ENCODE measurements at places on chromosomes 7 and 10.

DNA sequence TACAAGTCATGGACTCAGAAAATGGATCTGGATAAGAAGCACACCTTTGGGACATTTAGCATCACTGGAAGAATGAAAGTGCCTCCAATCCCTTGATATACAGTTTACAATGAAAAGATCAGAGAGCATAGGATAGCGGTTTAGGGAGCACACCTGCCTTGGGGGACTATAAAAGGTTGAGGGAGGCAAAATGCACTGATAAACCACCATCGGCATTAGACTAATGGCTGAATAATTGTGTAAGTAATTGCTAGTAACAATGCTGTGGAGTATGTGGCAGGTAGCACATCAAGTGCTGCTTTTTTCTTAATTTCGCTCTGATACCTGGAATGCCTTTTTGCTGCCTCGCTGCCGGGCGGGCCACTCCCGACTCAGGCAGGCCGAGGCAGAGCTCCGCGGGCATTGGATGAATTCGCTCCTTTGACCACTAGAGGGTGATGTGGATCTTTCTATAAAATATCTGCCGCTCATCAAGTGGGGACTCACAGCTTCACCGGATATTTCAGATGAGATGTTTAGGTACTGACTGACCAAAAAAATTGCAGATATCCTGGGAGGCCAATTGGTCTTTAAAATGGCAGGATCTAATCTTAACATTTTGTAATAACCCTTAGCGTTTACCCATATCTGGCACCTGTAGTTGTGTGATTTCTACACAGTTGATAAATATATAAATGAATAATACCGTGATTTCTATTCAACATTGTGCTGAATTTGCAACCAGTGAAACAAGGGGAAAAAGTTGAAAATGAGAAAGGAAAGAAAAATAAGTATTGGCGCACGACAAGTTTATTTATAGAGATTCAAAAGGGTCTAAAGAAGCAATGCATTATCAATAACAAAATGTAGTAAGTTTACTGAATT is 116.8 kb upstream of the PRSS1 start:
- DNase-seq, result peak; percentile 48

DNA sequence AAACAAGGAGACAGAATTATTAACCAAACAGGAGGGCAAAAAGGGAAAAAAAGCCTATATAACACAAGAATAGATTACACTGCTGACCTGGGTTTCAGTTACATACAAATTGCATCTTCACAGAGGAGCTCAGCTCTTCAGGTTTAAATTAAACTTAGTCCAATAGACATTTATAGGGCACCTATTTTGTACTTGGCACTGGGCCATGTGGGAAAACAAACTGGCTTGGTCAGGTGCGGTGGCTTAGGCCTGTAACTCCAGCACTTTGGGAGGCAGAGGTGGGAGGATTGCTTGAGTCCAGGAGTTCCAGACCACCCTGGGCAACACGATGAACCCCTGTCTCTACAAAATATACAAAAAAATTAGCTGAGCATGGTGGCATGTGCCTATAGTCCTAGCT is 62.3 kb upstream of the CCDC6 start:
- DNase-seq, result no peak

DNA sequence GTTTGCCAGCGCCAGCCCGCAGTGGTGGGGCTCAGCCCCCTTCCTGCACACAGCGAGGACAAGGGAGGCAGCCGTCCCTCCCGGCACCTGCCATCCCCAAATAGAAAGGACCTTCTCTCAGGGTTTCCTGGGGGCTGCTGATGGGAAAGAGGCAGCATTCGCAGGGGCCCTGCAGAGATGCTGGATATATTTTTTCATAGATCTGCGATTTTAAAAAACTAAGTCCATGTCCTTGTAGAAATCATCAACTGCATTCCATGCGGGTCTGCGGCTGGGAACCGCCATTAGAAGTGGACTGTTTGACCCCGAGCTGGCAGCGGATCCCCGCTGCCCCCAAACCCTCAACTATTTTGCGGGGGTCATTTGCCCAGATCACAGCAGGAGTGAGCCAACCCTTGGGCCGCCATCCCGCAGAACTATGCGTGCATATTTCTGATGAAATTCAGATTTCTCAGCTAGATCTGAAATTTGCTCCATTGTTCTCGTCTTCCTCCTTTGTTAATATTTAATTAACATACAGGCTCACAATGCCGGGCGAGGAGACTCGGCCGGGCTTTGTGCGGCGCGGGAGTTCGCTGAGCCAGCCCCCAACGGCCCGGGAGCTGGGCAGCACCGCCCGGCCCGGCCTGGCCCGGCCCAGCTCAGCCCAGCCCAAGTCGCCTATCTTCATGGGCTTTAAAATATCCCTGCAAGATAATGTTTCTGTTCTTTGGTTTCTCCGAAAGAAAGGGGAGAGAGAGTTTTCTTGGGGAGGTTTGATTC is 2.0 kb downstream of the EN2 start:
- no peak for DNase-seq

GRCh38 chr10:106997721-106998120 is 166.8 kb downstream of the SORCS1 start:
- no peak for DNase-seq

DNA sequence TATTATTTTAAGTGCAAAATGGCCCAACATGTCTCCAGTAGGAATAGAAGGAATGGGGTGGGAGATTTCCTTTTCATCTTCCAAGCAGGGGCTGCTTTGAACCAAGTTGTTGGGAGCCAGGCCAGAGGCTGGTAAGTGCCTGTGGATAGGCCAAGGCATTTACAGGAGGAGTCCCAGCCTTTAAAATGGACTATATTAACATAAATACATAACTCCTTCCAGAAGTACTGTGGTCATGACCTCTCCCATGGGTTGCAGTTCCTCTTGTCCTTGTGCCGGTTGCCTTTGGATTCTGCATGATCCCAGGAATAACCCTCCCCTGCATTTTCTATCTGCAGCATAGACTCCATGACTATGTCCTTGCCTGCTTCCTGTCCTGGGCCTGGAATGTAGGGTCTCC is 95.8 kb downstream of the SEC23IP start:
- DNase-seq, result no peak

DNA sequence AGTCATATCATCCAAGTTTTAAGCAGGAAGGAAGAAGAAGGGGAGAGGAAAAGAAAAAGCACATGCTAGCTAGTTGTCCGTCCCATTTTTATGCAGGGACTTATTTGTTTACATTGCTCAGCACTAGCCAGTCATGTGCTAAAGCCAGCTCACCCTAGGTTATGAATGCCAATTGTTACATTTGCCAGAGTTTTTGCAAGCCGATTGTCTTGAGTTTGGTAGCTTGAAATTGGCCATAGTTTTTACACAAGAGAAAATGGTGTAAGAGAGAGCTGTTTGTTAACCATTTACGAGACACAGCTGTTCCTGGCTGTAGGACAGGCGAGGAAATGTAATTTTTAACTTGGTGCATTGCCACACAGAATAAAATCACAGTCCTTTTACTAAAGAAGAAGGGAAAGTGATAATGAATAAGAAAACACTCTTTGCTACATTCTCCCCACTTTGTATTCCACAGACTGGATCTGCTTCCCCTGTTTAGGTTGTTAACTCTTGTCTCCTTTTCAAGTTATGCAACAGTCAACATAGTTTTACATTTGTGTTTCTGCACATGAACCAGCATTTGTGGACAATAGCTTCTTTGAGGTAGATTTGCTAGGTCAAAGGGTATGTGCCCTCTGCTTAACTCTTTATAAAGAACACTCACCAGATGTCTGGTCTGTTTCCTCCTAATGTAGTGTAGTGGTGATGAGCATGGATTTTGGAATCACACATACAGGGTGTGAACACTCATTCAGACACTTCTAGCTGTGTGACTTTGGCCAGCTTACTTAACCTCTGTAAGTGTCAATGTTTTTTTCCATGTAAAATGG is 357.2 kb downstream of the LRMDA start:
- DNase-seq, result no peak

GRCh38 chr10:102776779-102777456 is 33.2 kb downstream of the WBP1L start:
- no peak for DNase-seq

GRCh38 chr7:2157473-2158279 is 75.1 kb downstream of the MAD1L1 start:
- DNase-seq, result no peak

GRCh38 chr7:140966561-140967233 is 42.0 kb upstream of the BRAF start:
- DNase-seq, result no peak

- no peak for DNase-seq
These were observed 62.9 kb upstream of the VKORC1L1 start for GRCh38 chr7:65809982-65810288.

DNA sequence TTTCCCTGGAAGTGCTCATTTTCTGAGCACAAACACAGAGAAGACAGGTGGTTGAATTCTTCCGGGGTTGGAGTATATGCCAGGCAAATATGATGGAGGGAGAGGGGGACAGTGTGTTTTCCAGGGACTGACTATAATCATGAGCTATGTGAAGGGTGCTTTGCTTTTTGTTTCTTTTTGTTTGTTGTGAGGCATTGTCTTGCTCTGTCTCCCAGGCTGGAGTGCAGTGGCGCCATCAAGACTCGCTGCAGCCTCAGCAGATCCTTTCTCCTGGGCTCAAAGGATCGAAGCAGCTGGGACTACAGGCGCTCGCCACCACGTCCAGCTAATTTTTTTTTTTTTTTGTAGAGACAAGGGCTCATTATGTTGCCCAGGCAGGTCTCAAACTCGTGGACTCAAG is 47.3 kb upstream of the CPN1 start:
- DNase-seq, result no peak

DNA sequence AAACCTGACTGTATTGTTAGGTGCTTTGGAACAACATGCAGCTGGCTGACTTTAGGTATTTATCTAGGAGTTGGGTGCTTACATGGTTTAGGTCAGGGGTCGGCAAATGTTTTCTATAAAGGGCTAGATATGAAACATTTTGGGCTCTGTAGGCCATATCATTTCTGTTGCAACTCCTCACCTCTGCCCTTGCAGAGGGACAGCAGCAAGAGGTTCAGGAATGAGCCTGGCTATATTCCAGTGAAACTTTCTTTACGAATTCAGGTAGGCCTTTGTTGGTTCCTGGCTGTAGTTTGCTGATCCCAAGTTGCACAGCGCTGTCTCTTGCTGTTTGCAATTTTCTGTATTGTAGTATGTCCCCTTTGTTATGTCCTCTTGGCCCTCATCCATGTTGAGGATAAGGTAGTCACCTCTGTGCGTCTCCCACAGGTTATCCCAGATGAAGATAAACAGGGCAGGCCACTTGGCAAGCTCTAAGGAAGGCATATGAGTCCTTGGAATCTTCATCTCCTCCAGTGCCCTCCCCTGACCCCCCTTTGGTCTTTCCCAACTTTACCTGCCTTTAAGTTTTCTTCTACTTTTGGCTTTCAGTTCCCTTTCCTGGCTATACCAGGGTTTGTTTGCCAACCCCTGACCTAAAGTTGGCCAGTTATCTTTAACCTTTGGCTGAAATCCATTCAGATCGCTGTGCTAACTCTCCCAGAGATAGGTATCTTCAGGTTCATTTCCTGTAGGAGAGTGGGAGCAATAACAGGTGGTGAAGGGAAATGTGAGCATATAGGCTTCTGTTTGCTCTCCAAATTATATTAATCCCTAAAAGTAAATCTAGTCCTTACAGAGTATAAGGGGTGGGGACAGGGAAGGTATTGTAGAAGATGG is 36.1 kb downstream of the SGPL1 start:
- DNase-seq, result no peak

DNA sequence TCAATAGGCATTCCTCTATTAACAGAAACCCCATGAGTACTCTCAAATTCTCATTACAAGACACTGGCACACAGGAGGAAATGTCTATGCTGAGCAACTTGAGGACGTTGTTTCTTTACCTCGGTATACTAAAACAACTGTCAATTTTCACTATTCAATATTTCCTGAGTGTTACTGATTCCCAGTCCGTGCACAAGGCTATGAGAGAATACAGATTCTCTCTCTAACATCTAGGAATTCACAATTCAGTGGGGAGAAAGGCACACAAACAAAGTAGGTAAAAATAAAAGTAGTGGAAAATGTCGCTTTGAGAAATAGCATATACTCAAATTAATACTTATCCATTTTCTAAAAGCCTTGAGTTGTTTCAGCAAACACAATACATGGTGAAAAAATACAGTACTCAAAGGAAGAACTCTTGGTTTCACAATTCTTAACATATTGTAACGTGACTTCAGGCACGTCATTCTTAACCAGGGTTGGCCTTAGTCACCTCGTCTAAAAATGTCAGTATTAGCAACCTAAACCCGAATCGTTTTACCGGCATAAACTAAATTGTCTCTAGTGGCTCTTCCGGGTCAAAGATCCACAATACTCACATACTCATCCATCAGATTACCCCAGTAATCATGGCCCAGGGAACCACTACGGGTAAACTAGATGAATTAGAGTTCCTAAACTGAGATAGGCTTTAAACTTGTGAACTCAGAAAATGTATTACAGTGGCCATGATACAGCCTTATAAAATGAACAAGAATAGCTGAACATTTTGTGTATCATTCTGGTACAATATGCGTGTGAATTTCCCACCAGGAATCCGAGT is 1.5 kb downstream of the IPMK start:
- peak; percentile 20 for DNase-seq

DNA sequence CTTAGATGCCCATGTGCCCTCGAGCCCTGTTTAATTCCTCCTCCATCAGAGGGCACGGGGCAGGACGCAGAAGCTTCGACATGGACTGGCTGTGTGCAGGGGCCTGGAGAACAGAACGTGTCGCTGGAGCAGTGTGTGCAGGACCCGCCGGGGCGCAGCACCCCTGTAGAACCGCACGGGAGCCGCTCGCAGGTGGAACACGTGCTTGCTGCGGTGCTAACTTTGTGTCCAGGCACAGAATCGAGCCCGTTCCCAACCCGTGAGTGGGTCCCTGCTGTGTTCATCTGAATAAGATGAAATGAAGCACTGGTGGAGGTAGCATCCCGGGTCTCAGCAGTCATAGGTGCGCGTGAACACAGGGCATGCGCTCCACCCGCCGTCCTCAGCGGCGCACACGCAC is 116.9 kb downstream of the WDR37 start:
- no peak for DNase-seq

GRCh38 chr10:116838143-116838725 is 11.1 kb upstream of the ENO4 start:
- no peak for DNase-seq

DNA sequence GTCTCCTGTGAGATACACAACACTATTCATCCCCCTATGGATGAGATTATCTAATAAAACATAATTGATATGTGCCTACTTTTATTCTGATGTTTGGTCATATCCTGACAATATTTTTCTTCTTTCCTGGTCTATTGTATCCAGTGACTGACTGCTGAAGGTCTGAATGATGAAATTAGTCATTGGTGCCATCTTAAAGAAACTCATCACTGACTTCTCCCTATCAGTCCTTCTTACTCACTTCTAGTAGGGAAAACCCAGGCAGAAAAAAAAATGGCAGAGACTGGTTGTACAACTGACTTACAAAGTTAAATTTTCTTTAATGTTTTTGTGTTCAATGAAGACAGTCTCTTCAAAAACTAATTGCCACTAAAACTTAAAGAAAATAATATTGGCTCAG is 377.4 kb downstream of the HTR7 start:
- DNase-seq, result no peak

GRCh38 chr7:102463841-102464576 is 654 bp downstream of the ALKBH4 start:
- peak; percentile 20 for DNase-seq
